ENCODE measurements at places on chromosomes 7 and 10. TPM values are rescaled to one million over a fixed set of nuclear protein-coding genes. Genes with fewer than 3 reads are reported as not detected.

AKR1C8 gene
- polyA plus RNA-seq = 0.14 TPM

ZNF107 gene
- 1.1 TPM for polyA plus RNA-seq

TSPAN13 gene
- polyA plus RNA-seq = 35.5 TPM

AVL9 gene
- polyA plus RNA-seq = 11.0 TPM

CYP26A1 gene
- polyA plus RNA-seq = 0.79 TPM

ZNF138 gene
- 2.2 TPM for polyA plus RNA-seq

HTR5A gene
- polyA plus RNA-seq = not detected

MMD2 gene
- polyA plus RNA-seq = not detected

IGF2BP3 gene
- polyA plus RNA-seq = 0.07 TPM

ASB10 gene
- not detected for polyA plus RNA-seq

HHEX gene
- polyA plus RNA-seq = 17.2 TPM

TRPV5 gene
- 0.05 TPM for polyA plus RNA-seq

TMEM139 gene
- polyA plus RNA-seq = 1.7 TPM

IL6 gene
- 80.3 TPM for polyA plus RNA-seq

INMT gene
- polyA plus RNA-seq = 4.8 TPM

CASP2 gene
- 4.2 TPM for polyA plus RNA-seq

C10orf105 gene
- 0.03 TPM for polyA plus RNA-seq

CH25H gene
- 12.0 TPM for polyA plus RNA-seq

NACAD gene
- 3.3 TPM for polyA plus RNA-seq

BPGM gene
- 9.6 TPM for polyA plus RNA-seq

ANKRD30A gene
- polyA plus RNA-seq = 0.27 TPM

CALCR gene
- not detected for polyA plus RNA-seq

HOXA3 gene
- polyA plus RNA-seq = 0.86 TPM

BTBD16 gene
- polyA plus RNA-seq = 0.07 TPM

VPS26A gene
- polyA plus RNA-seq = 13.1 TPM

HOXA11 gene
- not detected for polyA plus RNA-seq

TFPI2 gene
- polyA plus RNA-seq = 19.8 TPM

MAGI2 gene
- 2.2 TPM for polyA plus RNA-seq

DPYSL4 gene
- 0.82 TPM for polyA plus RNA-seq

POR gene
- polyA plus RNA-seq = 250 TPM

CTNNA3 gene
- not detected for polyA plus RNA-seq

LLCFC1 gene
- not detected for polyA plus RNA-seq

LIPK gene
- not detected for polyA plus RNA-seq

GPR15LG gene
- polyA plus RNA-seq = not detected

BUB3 gene
- polyA plus RNA-seq = 27.0 TPM

CCDC172 gene
- polyA plus RNA-seq = not detected

DLX6 gene
- not detected for polyA plus RNA-seq

ELOVL3 gene
- polyA plus RNA-seq = 1.5 TPM

MRC1 gene
- polyA plus RNA-seq = 32.8 TPM

SMO gene
- polyA plus RNA-seq = 4.5 TPM

LZTS2 gene
- polyA plus RNA-seq = 22.4 TPM

C7orf33 gene
- polyA plus RNA-seq = not detected

GIMAP7 gene
- polyA plus RNA-seq = 47.2 TPM

EFCAB10 gene
- not detected for polyA plus RNA-seq

GATA3 gene
- polyA plus RNA-seq = 1.6 TPM

WDR86 gene
- 20.0 TPM for polyA plus RNA-seq

All from adipose tissue (tissue), 3 donors.